ENCODE measurements at places on chromosomes 3 and 15.

GRCh38 chr15:24919446-24919845, 35.3 kb upstream of the SNRPN start:
- no peak for DNase-seq

- peak; percentile 14 for DNase-seq
Measured at GRCh38 chr15:99423186-99424130, 142.3 kb upstream of the MEF2A start.

GRCh38 chr3:78277801-78278200, 1237.9 kb downstream of the ROBO2 start:
- no peak for DNase-seq

- DNase-seq: peak; percentile 12
Measured at GRCh38 chr3:52090131-52090932, 34.0 kb upstream of the DUSP7 start.

DNA sequence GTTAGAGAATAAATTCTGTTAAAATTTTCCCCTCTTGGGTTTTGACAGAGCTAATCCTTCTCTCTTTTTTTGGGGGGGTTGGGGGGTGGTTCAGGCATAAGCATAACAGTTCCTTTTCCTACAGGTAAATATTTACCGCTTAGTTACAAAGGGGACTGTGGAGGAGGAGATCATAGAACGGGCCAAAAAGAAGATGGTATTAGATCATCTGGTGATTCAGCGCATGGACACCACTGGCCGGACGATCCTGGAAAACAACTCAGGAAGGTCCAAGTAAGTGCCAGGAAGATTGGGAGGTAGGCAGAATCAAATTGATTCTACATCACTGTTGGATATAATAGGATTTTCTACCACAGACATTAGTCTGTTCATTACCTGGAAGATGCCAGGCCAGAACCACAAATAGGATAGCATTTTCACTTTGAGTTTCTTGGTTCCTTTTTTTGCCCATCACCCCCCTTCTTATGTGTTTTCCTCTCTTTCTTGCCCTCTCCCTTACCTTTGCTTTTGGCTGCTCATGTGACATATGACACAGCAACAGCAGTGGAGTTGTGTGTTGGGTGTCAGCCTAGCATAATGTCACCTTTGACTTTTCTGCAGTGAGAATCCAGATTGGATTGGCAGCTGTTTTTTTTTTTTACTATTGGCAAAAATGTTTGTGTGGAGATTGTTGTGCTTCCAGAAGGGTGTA, 79.0 kb downstream of the CHD2 start:
- no peak for DNase-seq

DNA sequence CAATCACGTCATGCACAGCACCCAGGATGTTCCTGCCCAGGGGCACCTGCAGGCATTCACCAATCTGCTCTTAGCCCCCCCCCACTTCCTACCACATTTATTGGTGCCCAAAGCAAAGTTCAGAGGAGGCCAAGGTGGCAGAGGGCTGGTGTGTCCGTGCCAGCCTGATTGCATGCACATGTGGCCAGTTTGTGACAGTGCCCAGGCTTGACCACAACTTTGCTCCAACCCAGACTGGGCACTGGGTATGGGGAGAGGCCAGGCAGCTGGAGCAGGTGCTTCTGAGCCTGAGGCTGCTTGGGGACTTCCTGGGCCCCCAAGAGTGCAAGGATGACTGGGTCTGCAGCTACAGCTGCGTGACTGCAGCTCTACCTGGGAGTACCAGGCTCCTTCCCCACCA, 192.3 kb upstream of the BCHE start:
- DNase-seq: no peak

- DNase-seq: no peak
Measured at GRCh38 chr3:111848283-111848682, 10.8 kb upstream of the PHLDB2 start.

- DNase-seq: no peak
Measured at GRCh38 chr3:50388720-50389413, 29.5 kb upstream of the TMEM115 start.

GRCh38 chr3:163490119-163490518, 1588.2 kb downstream of the SI start:
- no peak for DNase-seq

- peak; percentile 34 for DNase-seq
Measured at GRCh38 chr3:58260261-58260731, 22.7 kb downstream of the ABHD6 start.

GRCh38 chr3:61526308-61526707, 35.1 kb upstream of the PTPRG start:
- DNase-seq: no peak

GRCh38 chr15:45913451-45913850, 278.6 kb downstream of the SQOR start:
- DNase-seq: no peak

DNA sequence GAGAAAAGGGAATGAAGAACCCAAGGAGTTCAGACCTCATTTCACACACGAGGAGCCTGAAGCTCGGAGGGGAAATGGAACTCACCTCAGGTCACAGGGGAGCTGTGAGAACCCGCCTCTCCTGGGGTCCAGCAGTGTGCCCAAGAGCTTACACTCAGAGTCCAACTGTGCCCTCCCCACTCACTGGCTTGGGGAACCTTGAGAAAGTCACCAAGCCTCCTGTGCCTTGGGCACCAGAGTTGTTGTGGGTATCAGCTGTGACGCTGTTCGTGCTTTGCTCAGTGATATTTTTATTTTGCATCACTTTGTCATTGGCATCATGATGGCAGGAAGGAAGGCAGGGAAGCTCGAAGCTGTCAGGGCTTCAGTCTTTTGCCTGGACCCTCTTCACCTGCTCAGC, 83.4 kb downstream of the TLE3 start:
- no peak for DNase-seq

DNA sequence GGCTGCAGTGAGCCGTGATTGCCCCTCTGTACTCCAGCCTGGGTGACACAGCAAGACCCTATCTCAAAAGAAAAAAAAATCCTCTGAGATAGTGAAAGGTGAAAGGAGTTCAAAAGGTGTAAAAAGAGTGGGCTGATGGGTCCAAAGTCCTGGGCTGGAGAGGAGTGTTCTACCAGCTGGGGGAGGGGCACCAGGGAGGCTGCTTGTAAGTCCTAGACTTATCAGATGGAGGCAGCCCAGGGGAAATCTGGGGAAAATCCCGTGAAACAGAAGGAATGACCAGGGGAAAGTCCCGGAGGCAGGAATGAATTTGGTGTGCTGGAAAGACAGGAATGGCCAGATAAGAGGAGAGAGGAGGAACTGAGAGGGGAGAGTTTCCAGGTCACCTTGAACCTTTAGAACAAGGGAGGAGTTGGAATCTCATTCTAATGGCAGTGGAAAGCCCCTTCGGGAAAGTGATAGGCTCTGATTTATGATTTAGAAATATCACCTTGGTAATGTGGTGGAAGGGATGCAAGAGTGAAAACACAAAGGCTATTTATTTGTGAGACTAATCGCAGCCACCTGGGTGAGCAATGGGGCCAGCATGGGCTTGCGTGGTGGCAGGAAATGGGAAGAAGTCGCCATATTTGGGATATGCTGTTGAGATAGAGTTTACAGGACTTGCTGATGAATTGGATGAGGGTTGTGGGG, 23.4 kb upstream of the PPP4R2 start:
- no peak for DNase-seq

DNA sequence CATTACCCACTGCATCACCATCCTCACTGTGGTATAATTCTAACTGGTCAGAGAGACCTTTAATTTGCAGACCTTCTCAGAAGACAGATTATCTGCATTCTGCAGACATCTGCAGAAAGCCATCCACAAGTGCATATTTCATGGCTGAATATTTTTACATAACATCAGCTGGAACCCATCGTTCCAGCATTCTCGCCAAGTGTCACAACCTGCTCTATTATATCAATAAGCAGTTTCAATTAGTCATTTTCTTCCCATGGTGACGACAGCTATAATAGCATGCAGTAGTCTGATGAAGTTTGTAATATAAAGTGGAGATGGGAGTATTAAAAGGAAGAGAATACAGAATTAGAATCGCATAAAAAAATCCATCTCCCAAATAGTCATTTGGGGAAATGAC, 334.7 kb downstream of the FHIT start:
- no peak for DNase-seq

DNA sequence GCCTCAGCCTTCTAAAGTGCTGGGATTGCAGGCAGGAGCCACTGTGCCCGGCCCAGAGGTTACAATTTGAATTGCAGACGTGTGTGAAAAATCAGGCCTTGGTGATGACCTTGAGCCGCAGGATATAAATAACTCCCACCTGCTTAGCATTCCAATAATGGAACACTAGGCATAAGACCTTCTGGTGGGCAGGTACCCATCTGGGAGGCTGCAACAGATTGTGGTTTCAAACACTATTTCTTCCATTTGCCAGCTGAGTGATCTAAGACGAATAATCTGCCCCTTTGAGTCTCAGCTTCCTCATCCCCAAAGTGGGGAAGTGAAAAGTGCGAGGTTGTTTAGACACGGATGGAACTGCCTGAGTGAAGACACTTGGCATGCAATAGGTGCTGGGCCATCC, 47.7 kb upstream of the HERC1 start:
- DNase-seq: peak; percentile 38

GRCh38 chr3:127418560-127419147, 130.8 kb upstream of the PRR20G start:
- DNase-seq: no peak

- no peak for DNase-seq
Measured at GRCh38 chr3:43259626-43260025, 26.7 kb upstream of the SNRK start.

- DNase-seq: no peak
Measured at GRCh38 chr3:173055228-173055933, 85.7 kb downstream of the SPATA16 start.

GRCh38 chr3:184003187-184003967, 14.3 kb downstream of the ABCC5 start:
- no peak for DNase-seq

DNA sequence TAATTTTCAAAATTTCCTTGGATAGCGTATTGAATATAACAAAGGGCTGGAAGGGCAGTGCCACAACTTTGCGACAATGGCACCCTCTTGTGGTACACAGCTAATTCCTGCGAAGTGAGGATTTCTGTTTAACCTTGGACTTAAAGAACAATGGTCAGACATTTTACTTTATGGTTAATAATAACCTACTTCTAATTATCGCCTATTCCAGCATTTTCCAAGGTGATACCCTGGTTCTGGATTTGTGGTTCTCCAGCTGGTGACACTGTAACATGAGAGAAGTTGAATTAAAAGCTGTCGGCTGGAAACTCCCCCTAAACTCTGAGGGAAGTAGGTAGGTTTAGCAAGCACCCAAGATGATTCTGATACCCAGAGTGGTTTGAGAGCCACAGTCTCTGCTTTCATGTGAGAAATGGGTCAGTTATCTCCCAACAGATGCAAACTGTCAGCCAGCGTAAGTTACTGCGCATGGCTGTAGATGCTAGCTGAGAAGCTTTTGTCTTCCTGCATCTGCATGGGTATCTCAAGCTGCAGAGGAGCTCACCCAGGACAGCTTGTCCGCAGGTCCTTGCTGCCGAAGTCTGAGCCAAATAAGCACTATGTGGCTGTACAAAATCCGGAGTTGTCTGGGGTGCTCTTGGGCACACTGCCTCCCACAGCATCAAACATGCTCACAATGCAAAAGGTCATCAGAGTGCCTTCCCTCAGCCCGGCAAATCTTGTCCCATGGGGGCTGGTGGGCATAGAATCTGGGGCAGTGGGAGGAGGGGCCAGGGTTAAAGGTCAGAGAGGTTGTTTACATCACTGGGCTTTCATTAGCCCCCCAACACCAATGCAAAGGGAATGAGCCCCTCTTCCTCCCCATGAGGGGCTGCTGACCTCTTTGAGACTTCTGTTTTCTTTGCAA, 6.6 kb upstream of the CHSY1 start:
- DNase-seq: peak; percentile 60

- peak; percentile 15 for DNase-seq
Measured at GRCh38 chr3:12986521-12986920, 86.7 kb downstream of the IQSEC1 start.

- no peak for DNase-seq
Measured at GRCh38 chr15:34994925-34995324, 6.8 kb upstream of the ZNF770 start.

DNA sequence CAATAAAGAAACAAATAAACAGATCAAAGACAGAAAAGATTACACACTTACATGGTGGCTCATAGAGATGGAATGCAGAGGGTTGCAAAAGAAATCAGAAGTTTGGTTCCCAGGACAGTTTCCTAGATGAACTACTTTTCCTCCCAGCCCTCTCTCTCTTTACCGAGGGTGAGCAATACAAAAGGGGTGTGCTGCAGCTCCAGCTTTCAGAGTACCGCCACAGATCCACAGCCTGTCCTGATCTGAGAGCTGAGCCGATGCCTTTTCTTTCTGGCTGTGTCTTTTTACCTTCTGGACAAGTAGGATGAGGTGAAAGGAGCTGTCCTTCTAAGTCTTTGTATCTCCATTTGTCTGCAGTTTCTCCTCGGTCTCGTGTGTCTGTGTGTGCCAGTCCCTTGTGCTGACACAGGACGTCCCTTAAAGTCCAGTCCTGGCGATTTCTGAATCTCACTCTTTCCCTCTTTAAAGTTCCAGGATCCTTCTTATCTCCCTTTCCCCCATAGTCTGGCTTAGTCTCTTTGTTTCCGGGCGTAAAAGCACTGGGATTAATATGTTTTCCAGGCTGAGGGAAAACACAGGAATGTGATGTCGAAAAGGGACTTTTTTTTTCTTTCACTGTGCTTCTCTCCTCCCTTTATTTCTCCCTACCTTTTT, 540 bp downstream of the CCDC80 start:
- DNase-seq: no peak

- no peak for DNase-seq
Measured at GRCh38 chr15:62981071-62981470, 61.5 kb upstream of the TPM1 start.

DNA sequence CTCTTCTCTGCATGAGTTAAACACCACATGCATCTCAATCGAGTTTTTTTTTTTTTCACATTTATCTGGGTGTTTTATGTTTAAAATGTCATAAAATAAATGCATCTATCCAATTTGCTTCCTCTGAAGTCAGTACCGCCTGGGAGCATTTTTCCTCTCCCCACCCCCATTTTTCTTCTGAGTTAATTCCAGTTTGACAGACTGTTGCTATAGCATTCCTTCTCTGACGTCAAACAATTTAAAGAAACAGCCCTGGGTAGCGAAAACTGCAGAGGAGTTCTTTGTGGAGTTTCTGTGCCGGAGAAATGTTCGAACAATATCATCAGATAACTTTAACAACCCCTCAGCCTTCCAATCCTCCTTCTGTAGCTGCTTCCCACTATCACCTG, 900 bp upstream of the GNB4 start:
- no peak for DNase-seq
